ENCODE measurements at places on chromosomes 6 and 20.

DNA sequence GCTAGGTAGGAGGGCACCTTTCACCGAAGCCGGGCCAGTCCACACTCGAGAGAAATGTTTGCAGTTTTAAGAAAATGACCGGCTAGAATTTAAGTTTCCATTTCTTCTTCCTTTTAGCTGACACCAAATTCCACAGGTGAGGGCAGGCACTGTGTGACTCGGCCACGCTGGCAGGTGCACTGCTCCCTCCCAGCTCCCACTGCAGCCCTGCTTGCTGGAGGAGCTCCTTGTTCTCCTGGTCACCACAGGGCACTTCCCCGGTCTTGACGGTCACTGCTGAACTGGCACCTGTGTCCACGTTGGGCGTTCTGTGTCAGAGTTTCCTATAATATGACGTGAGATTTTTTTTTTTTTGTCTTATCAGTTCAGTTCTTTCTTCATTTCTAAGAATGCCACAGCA, 3.6 kb upstream of the KIF25 start:
- no peak for DNase-seq

- DNase-seq = no peak
These were observed 21.5 kb downstream of the LAMA4 start for GRCh38 chr6:112232845-112233256.

DNA sequence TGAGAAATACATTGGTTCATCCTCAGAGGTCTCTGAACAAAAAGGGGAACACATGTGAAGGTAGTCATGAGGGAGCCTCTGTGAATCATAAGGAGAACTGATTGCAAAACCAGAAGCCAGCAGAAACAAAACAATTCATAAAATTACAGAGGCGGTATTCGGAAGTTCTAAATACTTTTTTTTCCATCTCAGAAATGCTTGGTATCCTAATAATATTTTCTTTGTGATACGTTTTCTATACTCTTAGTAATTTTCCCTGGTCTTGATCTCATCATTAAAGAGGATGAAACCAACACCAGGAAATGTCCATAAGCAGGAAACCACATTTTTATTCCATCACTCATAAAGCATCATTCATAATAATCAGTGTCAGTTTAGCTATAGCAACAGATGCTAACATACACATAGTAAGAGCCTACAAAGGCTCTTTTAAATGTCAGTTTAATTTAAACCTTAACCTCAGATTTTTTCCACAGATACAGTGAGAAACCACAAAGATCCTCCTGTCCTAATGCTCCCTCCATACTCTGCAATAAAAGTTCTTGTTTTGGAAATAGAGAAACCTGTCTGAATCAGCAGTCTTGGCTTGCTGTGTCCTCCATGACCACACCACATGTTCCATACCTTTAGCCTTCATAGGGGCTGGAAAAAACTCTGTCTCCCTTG, 29.2 kb downstream of the SGK1 start:
- DNase-seq = no peak

DNA sequence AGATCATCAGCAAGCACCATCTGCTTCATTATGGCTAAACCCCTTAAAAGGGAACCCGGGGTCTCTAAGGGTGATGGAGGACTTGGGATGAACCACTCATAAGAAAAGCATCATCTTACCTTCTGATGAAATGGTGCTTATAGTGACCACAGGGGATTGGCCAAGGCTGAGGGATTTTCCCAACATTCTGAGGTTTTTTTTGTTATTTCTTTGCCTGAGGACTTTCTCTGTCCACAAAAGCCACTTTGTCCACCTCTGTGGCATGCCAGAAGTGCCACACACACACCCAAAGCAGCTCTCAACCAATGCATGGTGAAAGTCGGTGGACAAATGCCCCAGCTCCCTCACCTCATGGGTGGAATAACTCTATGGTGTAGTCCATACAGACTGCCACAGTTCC, 79.3 kb upstream of the TOP1 start:
- DNase-seq = no peak

Data from bone marrow (tissue), 2 donors.